Activated CD4-positive, CD25-positive, alpha-beta regulatory T cell (primary cell): ENCODE measurements at places on chromosomes 1 and 21.

- DNase-seq: no peak
Observed at GRCh38 chr1:51551081-51551480, 32.0 kb upstream of the EPS15 start.

DNA sequence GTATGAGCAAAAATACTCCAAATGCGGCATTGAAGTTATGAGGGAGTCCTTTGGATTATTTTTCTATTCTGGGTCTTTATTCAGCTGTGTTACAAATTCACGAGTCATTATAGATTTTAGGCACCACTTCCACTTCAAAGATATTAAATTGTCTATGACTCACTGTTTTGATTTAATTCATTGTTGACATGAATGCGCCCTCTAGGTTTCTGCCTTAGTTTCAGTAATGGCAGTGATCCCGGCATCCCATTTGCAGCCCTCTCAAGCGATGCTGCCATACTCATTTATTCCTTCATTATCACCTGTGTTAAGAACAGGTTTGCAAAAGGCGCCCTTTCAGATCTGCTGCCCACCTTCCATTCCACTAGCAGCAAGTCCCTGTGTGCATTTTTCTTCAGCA, 14.0 kb downstream of the RSPO1 start:
- DNase-seq: no peak

- peak; percentile 56 for DNase-seq
Observed at GRCh38 chr1:222814536-222815439, at the start of gene DISP1. Gene DISP1, plus strand, starts transcription at chr1:222815039. Its CDS starts 127,785 bp downstream, at chr1:222942824.

- no peak for DNase-seq
Observed at GRCh38 chr1:117295001-117295400, 72.2 kb upstream of the MAN1A2 start.

- no peak for DNase-seq
Observed at GRCh38 chr21:24781146-24781545, 826.1 kb downstream of the MRPL39 start.

DNA sequence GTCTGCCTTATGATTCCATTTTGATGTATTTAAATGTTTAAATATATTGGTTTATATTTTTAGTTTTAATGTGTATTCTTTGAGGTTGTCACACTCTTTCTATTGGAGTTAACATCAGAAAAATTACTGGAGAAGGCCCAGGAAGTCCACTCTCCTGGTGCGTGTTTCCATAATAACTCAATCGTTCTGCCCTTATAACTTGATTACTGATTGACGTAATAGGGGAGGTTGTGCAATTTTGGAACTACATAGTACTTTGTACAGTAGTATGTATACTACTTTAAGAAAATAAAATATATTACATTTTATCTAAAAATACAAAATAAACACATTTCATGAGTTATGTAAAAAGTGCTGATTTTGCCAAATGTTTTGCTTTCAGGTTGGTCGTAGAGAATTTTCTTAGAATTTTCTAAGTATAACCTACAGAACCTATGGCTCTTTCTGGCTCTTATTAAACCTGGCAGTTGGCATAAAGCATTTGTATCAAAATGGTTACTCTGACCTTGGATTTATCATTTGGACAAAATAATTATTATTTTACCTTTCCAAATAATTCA, 5.7 kb downstream of the PLA2G4A start:
- no peak for DNase-seq

DNA sequence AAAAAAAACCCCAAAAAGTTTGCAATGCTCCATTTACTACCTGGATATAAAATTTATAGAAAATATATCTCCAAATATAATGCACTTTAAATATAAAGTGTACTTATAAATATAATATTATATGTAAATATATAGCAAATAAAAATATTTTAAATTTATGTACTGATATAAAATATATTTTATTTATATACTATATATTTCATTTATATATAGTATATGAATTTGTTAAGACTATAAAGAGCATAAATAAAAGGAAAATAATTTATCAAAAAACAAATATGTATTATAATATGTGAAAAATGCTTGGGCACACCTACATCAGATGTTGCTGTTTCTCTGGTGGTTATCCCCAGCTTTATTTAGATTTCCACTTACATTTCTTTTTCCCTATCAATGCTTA, 71.0 kb upstream of the ZBTB18 start:
- no peak for DNase-seq

- no peak for DNase-seq
Observed at GRCh38 chr1:156815961-156816422, 656 bp downstream of the SH2D2A start.

DNA sequence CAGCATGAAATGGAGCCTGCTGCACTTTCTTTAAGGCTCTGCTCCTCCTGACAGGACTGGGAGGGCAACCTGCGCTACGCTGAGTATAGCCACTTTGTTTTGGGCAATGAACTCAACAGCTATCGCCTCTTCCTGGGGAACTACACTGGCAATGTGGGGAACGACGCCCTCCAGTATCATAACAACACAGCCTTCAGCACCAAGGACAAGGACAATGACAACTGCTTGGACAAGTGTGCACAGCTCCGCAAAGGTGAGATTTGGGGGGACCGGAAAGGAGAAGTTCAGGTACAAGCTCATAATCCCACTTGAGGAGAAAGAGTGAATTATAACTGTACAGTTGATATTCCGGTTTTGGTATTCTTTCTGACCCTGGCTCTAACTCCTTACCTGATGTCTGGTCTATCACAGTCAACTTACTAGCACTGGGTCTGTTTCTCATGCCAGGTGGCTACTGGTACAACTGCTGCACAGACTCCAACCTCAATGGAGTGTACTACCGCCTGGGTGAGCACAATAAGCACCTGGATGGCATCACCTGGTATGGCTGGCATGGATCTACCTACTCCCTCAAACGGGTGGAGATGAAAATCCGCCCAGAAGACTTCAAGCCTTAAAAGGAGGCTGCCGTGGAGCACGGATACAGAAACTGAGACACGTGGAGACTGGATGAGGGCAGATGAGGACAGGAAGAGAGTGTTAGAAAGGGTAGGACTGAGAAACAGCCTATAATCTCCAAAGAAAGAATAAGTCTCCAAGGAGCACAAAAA, 5.4 kb downstream of the ANGPTL7 start:
- DNase-seq: no peak

GRCh38 chr1:246506674-246507481, at the start of gene SMYD3:
Gene SMYD3, minus strand, starts transcription at chr1:246507279.
- DNase-seq: peak; percentile 68

DNA sequence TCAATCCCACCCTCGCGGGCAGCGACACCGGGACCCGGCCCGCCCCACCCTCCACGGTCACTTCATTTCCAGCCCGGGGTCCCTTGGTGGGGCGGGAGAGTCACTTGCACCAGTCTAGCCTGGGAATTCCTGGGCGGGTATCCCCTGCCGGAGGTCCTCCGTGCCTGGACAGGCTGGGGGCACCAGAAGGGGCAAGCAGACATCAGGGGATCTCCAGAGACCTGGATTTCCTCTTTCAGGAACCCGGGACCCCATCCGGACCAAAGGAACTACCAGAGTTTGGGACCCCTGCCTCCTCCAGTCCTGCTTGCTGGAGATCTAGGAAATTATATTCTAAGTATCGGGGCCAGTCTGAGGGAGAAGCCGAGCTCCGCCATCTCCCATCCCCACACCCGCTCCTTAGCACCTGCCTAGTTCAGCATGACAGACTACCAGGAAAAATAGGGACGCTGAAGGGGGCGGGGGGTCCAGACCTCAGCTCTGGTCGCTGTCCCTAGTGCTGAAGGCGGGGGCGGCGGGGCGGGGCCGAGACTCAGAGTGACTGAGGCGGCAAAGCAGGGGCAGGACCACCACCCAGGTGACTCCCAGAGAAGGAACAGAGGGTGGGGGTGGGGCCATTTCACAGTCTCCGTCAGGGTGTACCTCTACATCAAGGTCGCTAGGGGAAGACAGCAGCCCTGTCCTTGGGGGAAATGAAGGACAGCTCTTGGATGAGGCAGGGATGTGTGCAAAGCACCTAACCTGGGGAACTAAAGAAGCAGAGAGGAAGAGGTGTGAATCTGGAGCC, 832 bp downstream of the HCN3 start:
- peak; percentile 57 for DNase-seq

- no peak for DNase-seq
Observed at GRCh38 chr1:181485287-181486097, 2.2 kb downstream of the CACNA1E start.

- no peak for DNase-seq
Observed at GRCh38 chr21:14086553-14086952, 124.2 kb downstream of the LIPI start.

GRCh38 chr21:21631961-21632360, 633.8 kb downstream of the NCAM2 start:
- no peak for DNase-seq
